ENCODE measurements at places on chromosomes 1 and 21.

DNA sequence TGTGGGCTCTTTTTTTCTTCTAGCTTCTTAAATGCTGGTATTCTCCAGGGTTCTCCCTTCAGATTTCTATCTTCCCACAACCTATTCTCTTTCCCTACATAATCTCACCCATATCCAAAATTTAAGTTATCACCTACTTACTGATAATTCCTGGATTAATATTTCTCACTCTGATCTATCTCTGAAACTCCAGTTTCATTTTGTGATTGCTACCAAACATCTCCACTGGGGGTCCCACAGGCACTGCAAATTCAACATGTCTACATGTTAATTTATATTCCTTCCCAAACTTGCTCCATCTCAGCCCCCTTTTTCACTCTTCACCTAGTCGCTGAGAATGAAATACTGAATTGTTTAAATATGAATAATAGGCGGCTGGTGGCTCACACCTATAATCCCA, 9.9 kb upstream of the C1orf141 start:
- DNase-seq: no peak

- DNase-seq: no peak
Measured at GRCh38 chr21:46562964-46563607, 41.8 kb downstream of the S100B start.

GRCh38 chr1:5599541-5599940, 392.7 kb downstream of the NPHP4 start:
- DNase-seq: no peak

DNA sequence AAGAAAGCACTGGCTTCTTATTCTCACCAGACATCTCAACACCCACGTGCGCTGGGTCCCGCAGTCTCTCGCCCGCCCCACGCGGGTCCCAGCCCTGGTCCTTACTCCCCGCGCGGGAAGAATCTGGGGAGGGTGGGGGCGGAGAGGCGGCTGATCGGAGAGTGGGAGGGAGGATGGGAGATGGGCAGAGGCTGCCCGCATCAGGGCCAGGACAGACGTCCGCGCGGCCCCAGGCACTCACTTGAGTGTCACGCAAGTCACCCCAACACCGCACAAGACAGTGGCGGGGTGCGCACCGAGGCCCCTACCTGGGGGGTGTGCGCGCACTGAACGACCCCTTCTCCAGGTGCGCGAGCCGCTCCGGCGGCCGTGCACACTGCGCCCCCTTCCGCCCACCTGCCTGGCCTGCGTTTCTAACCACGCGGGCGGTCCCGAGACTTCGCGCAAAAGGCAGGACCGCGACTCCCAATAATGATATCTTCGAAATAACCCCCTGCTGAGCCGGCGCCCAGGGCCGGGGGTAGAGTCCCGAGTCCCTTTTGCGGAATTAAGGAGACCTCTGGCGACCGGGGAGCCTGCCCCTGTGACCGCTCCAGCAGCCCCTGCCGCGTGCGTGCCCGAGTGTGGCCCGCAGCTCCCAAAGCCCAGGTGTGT, 6.0 kb upstream of the SIM2 start:
- DNase-seq: no peak

DNA sequence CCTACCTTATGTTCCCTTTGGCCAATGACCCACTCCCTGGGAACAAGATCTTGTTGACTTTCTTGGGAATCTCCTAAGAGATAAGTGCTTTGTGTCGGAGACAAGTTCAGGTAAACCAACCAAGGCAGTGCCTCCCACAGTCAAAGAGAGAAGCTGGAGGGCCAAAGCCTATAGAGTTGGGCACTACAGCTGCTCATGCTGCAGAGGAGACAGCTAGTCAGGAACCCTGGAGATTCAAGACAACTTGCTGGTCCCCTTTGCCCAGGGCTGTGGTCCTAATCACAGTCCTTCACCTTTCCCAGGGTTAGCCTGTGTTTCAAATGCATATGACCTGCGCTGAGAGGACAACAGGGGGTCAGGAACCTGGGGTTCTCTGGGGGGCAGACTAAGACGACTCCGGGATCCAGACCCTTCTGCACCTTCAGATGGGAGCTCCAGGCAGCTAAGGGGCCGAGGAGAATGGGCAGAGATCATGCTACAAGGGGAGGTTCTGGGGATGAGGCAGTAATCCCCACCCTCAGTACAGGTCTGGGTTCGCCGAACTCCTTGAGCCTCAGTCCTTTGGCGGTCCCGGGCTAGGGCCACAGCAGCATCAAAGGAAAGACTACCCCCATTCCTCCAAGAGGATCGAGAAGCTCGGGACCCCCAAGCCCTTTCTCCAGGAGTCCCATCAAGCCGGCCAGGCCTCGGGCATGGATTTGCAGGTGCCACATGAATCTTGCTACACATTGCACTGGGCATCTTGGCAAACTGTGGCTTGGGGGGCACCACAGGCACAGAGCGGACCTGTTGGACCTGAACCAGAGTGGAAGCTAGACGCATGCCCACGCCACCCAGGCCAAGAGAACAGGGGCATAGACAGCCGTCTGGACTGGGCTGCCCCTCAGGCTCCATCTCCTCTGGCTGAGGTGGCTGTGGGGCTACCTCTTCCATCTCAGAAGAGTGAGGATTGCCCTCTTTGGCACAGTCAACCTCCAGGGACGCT, 2.0 kb upstream of the USF1 start:
- DNase-seq: no peak

GRCh38 chr21:45254460-45254930, 33.2 kb downstream of the POFUT2 start:
- no peak for DNase-seq

GRCh38 chr1:68136187-68136586, 85.8 kb upstream of the DIRAS3 start:
- no peak for DNase-seq

- no peak for DNase-seq
Measured at GRCh38 chr1:17924578-17924977, 169.4 kb downstream of the ACTL8 start.

GRCh38 chr1:163367721-163368120, 46.0 kb downstream of the NUF2 start:
- DNase-seq: no peak

DNA sequence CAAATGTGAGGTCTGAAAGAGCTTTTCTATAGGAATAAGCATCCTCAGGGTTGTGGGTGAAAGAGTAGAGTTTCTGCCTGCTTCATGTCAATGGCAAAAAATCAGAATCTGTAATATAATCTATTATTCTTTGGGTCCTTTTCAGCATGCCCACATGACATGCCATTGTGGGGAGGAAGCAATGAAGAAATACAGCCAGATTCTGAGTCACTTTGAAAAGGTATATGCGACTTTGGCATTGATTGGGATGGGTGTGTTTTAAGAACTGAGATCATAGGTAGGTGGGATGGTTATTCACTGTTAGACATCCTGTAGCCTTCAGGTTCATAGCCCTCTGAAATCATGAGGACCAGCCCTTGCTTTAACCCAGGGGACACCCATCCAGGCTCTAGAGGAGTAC, 1.8 kb downstream of the IL20 start:
- DNase-seq: no peak

DNA sequence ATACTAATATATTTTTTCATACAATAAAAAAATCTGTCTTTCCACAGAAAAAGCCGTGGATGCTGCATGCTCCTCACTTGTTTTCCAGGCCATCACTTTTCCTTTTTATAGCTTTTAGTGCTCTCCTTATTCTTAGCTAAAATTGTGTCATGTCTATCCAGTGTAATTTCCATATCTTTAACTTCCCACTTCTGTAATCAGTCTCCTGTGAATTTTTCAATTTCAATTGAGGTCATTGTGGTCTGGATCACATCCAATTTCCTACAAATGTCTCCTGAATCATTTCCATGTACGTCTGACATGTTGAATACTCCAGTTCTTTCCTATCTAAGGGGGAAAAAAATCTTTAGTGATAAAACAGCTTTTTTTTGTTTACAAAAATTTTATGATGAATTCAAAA, 838.2 kb upstream of the B3GALT2 start:
- DNase-seq: no peak

DNA sequence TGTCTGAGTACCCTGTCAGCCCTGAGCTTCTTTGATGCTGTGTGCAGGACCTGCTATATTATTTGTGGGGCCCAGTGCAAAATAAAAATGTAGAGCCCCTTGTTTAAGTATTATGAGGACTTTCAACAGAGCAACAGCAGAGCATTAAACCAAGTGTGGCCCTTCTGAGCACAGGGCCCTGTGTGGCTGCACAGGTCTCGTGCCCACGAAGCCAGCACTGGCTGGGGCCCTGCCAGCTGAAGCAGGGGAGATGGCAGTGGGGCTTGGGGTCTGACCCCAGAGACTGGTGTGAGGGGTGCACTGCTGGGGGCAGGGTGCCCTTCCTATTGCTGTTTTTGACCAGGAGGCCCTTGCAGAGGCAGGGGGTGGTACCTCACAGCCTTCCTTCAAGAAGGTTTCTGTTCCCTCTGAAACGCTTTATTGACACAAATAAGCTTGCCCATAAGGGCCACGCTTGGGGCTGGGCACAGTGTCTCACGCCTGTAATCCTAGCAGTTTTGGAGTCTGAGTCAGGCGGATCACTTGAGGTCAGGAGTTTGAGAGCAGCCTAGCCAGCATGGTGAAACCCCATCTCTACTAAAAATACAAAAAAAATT, 2.2 kb upstream of the SEMA4A start:
- DNase-seq: no peak

- DNase-seq: peak; percentile 96
Measured at GRCh38 chr1:17053685-17054410, at the start of gene SDHB. Gene SDHB, minus strand, starts transcription at chr1:17054032. Its CDS starts 13 bp downstream, at chr1:17054019.

DNA sequence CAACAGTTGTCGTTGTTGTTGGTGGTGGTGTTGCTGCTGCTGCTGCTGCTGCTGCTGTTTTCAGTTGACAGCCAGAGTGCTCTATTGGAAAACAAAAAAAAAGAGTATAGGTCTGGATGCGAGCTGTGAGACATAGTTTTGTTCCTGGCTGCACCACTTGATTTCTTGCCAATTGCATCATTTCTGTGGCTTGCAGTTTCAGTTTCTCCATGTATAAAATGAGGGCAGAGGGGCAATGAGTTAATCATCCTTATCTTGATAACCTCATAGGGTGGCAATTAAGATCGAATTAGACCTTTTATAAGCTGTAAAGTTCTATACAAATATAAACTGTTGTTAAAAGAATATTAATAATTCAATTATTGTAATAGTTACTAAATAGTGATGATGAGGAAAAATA, 156.7 kb downstream of the DMRTA2 start:
- no peak for DNase-seq

DNA sequence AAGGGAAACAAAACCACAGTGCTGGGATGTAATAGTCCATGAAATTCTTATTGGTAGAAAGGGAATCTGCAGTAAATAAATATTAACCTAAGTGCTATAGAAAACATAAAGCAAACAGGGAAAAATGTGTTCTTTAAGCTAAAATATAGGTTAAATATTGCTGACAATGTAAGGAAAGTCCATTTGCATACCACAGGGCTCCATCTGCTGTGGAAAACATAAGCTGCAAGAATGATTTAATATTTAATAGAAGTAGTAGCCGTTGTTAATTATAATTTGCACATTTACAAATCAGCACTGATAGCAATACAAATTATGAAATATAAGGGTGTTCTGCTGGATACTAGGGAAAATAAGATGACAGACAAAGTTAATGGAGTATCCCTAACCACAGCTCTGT, 444.9 kb upstream of the PKN2 start:
- DNase-seq: no peak

DNA sequence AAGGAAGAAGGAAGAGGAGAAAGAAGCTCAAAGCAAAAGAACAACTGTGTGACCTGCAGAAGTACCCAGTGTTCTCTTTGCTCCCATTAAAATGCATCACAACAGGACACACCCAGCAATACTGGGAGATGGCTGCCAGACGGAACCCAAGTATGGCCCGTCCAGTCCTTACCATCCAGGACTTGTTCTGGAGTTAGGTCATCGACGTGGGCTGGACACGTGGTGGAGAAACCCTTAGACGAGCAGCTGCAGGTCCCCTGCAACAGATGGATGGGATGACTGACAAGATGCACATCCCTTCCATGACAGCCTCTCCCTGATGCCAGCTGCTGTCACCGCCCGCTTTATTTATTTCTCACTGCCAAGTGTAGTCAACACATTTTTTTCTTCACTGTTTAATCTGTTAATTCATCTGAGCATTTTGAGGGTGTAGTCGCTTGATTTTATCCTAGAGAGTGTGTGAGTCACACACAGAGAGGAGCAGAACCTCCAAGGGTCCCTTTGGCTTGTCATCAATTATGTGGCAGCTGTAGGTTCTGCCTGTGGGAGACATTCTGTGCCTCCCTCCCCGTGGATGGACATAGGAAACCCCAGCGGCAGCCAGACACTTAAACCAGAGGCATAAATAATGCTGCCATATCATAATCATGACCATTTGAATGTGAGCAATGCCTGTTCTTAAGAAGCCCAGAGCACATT, 80.9 kb downstream of the ABCA4 start:
- DNase-seq: no peak

GRCh38 chr1:151970626-151971025, 23.0 kb downstream of the S100A10 start:
- no peak for DNase-seq

DNA sequence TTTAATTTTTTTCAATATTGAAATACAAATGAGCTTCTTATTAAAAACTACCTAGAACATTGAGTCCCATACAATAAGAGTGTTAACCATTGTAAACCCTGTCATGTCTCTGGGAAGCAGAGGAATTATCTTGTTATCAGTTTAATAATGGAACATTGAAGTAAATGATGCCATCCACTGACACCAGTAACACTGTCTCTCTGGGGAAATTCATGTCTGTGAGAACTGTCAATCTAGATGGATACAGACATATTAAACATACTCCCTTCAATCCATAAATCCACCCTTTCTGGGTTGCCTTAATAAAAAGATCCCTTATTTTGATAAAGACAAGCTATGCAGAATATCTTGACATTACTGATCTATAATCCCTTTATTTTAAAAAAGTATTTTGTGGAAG, 503.2 kb downstream of the DPYD start:
- no peak for DNase-seq

- peak; percentile 8 for DNase-seq
Measured at GRCh38 chr1:228340686-228341449, 65.8 kb downstream of the TRIM11 start.

DNA sequence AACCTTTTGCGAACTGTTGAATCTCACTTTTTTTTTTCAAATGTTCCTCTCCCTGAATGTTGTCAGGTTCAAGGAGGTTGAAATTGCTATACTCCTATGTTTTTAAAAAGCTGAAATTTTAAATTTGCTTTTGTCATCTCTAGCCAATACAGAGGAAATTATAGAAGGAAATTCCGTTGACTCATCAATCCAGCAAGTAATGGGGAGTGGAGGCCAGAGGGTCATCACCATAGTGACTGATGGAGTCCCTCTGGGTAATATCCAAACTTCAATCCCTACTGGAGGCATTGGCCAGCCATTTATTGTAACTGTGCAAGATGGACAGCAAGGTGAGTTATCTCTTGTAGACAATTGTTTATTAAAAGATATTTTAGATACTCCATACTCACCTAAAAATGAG, 36.3 kb downstream of the GABPB2 start:
- no peak for DNase-seq

GRCh38 chr1:95023399-95024043, 49.2 kb downstream of the ALG14 start:
- no peak for DNase-seq

DNA sequence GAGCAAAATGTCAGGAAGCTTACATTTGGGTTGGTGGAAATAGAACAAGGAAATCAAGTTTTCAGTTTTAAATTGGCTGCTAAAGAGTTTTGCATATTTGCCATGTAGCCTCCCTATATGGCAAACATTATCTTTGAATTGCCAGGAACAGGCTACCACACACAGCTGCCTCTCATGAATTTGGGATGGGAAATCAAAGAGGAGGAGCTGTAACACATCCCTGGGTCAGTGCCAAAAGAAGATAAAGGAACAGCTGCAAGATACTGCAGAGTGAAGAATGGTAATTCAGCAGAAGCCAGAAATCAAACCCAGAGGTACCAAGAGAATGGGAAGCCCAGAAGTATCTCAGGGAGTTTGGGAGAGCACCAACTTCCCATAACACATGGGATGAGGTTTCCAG, 18.6 kb upstream of the RASAL2 start:
- DNase-seq: no peak
